ENCODE measurements at places on chromosomes 4 and X.

DNA sequence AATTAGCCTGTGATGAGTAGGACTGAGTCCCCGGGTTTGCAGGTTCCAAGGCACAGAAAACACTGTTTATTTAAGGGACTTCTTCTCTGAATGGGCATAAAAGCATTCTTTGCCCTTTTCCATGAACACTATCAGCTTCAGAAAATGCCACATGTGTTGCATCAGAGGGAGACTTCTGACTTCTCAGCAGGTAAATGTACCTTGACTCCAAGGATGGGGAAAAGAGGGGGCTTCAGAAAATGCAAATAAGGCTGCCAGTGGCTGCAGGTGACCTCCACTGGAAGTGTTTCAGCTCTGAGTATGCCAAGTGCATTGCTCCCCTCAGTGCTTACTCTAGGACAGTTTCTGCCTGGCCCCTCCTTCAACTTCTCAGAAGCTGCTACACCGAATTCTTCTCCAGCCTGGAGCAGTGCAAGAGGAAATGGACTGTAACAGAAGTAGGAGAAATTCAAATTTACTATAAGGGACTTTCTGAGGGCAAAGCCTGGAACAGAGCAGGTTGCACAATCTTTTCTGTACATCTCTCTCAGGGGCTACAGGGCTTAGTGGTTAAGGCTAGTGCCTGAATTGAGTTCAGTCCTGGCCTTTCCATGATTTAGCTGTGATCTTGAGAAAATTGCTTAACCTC, 233.2 kb downstream of the PTTG2 start:
- peak; percentile 50 for DNase-seq

DNA sequence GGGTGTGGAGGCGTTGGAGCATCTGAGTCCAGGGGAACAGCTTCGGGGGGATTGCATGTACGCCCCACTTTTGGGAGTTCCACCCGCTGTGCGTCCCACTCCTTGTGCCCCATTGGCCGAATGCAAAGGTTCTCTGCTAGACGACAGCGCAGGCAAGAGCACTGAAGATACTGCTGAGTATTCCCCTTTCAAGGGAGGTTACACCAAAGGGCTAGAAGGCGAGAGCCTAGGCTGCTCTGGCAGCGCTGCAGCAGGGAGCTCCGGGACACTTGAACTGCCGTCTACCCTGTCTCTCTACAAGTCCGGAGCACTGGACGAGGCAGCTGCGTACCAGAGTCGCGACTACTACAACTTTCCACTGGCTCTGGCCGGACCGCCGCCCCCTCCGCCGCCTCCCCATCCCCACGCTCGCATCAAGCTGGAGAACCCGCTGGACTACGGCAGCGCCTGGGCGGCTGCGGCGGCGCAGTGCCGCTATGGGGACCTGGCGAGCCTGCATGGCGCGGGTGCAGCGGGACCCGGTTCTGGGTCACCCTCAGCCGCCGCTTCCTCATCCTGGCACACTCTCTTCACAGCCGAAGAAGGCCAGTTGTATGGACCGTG, 2.2 kb downstream of the AR start:
- peak; percentile 12 for DNase-seq

DNA sequence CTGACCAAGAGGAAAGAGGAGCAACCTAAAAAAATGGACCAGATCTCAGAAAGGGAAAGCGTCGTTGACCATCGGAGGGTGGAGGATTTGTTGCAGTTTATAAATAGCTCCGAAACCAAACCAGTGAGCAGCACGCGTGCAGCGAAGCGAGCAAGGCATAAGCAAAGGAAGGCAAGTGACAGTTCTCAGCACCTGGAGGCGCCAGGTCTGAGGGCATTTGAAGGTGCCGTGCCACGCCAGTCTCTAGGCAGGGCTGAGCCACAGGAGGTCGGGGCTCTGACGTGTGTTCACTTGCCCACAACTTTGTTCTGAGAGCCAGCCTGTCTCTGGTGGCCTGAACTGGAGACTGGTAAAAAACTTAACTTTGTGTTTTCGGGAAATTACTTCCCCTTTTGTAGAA, 59.7 kb downstream of the TNIP2 start:
- no peak for DNase-seq

GRCh38 chrX:545452-545885, 85.1 kb upstream of the SHOX start:
- peak; percentile 20 for DNase-seq

DNA sequence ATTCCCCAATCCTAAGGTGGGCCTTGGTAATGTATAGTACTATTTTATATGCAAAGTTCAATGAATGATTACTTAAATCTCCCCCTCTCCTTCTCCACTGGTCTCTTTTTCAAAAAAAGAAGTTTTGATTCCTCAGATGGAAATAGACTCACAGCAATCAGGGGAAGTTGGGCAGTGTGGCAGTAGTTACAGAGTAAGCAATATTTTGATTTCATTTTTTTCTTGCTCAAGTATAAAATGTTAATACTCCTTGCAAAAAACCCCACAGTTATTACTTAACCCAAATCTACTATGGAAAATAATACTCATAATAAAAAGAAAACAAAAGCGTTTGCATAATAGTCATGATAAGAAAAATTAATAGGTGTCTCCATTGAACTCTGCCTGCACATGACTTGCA, 56.9 kb upstream of the CXCL8 start:
- no peak for DNase-seq

DNA sequence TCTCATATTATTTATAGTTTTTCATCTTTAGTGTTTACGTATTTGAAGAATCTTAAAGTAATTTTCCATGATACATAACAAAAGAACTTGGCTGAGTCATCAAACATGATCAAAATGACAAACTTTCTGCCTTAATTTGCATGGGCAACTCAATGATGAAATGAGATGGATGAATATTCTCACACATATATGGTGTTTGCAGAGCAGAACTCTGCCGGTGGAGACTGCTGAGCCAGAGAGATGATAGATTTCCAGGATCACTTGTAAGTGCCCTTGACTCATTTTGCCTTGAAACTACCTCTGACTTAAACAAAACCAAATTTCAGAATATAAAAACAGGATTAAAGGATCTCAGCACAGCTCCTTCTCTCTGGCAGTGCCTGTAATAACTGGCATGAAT, 38.2 kb downstream of the TRPC3 start:
- no peak for DNase-seq

DNA sequence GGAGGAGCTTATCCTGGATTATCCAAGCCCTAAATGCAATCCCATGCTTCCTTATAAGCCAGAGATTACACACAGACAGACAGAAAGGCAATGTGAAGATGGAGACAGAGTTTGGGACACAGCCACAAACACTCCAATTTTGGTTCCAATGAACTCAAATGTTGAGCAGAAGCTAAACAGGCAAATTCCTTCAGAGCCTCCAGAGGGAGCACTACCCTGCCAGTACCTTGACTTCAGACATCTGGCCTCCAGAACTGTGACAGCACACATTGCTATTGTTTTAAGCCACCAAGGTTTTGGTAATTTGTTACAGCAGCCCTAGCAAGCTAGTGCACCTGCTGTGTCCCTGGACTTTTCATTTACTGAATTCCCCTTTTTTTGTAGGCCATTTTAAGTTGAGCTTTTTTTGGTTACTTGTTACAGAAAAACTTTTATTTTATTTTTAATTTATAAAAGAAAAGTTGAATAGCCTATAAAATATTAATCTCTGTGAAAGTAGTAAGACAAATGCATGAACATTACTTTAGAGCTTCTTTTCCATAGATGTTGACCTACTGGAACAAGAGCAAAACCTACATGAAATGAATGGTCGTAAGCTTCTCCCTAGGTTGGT, 33.4 kb upstream of the SRD5A3 start:
- peak; percentile 78 for DNase-seq

DNA sequence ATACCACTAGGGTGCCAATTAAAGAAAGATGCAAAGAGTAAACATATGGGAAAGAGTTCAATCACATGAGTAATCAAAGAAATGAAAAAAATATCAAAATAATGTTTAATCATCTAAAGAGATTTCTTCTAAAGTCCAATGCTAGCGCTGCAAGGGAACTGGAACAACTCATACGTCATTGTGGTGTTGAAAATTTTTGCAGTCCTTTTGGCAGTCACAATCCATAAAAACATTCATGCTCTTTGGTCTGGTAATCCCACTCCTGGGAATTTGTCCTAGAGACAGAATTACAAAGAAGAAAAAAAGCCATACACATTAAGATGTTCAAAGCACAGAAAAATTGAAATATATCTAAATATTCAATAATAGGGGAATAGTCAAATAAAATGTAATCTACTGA, 4.6 kb downstream of the P2RY4 start:
- no peak for DNase-seq

GRCh38 chr4:168885400-168885799, 124.7 kb downstream of the CBR4 start:
- peak; percentile 57 for DNase-seq

DNA sequence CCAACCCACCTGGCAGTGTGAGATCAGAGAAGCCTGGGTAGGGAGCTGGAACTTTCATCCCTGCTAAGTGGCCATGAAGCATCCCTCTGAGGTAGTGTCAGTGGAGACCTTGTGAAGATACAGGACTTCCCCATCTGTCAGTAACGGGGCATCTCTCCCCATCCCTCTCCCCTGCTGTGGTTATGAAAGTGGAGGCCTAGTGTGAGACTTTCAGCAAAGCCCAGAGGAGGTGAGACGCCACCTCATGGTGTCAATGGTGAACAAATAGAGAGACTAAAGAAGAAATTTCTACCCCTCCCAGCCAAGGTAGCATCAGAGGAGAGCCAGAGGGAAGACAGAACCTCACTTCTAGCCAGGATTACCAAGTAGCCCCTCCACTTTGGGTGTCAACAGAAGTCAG, 150.2 kb downstream of the VEGFC start:
- DNase-seq: no peak

GRCh38 chrX:130952266-130953043, 49.4 kb upstream of the ENOX2 start:
- DNase-seq: no peak

GRCh38 chr4:2441393-2442174, 22.8 kb downstream of the CFAP99 start:
- DNase-seq: peak; percentile 70

GRCh38 chr4:83828601-83829000, 292.7 kb downstream of the GPAT3 start:
- no peak for DNase-seq

DNA sequence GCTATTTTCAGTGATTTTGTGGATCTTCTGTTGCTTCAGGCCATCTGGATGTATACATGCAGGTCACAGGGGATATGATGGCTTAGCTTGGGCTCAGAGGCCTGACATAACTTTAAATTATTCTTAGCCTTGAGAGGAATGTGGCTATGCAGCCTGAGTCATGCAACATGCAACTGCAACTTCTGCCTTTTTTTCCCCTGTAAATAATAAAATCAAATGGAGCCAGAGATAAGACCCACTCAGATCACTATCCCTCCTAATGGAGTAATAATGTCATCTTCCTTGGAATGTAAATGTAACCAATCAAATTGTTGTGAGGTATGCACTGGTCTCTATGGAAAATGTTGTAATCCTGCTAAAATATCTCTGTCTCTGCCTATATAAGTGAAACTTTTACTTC, 54.9 kb downstream of the MAGEB17 start:
- DNase-seq: peak; percentile 54

- no peak for DNase-seq
Measured at GRCh38 chr4:3638080-3638795, 106.0 kb upstream of the LRPAP1 start.

- DNase-seq: no peak
Measured at GRCh38 chrX:148722966-148723365, 222.5 kb downstream of the AFF2 start.

- no peak for DNase-seq
Measured at GRCh38 chrX:136047016-136047642, 61.9 kb downstream of the SLC9A6 start.

GRCh38 chrX:8278557-8278956, 107.5 kb upstream of the VCX2 start:
- no peak for DNase-seq

- peak; percentile 83 for DNase-seq
Measured at GRCh38 chr4:42412251-42412650, 15.0 kb downstream of the SHISA3 start.

GRCh38 chr4:187128976-187129375, 405.3 kb upstream of the FAT1 start:
- peak; percentile 2 for DNase-seq

DNA sequence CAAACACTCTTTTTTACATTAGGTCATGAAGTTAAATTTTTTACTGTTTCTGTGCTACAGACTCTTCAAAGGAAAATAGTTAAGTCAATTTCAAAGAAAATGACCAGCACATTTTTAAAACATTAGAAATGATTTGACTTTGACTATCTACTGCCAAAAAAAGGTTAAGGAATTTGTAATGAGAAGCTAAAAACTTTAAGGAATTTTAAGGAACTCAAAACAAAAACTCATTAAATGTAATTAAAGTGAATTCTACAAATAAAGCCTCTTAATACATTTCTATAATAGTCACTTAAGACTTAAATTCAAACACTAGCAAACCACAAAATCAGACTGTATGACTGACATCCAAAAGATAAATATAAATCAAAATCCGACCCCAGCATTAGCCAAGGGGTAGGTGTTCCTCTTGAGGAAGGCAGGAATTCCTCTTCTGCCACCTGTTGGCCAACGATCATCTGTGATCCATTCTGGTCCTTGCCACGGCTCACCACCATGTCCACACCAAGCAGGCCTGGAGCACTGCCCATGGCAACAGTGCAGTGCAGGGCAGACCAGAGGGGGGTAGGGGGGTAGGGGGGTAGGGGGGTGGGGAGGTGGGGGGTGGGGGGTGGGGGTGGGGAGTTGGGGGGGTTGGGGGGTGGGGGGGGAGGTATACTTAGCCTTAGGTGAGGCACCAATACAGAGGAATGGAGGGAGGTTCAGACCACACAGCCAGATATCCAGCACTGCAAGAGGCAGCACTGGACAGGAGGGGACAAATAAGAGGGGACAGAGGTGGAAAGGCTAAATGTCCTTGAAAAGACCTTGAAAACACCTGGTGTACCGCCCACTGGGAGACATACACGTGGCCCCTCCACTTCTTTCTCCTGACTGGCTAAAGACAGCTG, 287.4 kb downstream of the CHIC1 start:
- DNase-seq: peak; percentile 53

DNA sequence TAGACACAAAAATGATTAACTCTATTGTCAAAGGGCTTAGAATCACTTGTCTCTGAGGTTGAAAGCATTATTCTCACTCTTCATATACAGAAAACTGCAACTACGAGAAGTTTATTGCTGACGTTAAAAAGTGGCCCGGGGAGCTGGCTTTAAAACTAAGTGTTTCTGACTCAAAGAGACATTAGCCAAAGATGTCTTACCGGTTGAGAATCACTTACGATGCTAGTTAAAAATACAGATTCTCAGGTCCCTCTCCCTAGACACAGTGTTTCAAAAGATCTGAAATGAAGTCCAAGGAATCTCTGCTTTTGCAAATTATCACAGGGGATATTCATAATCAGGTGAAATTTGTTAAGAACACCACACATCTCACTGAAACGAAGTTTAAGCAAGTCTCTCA, 1.2 kb downstream of the GNPDA2 start:
- DNase-seq: no peak

DNA sequence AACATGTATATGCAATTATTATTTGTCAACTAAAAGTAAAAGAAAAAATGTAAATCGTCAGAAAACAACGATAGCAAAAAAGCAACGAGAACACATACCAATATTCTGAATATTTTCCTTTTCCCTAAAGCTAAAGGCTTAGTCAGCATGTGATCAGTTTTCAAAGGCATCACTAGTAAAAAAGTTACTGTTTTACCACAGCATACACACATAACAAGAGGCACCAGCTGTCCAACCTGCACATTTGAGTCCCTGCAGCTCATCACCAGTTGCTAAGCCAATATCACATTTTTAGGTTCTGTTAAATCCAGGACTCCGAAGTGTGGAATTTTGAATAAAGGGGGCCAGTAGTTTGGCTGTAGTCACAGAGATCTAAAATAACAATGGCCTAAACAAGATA, 203.8 kb downstream of the ADGRA3 start:
- no peak for DNase-seq
